Thoracic aorta (tissue), 2 donors: ENCODE measurements at places on chromosomes 4 and X.

- no peak for DNase-seq
Observed at GRCh38 chrX:143466130-143466529, 51.1 kb downstream of the SPANXN3 start.

GRCh38 chr4:97216046-97216445 is 927.2 kb downstream of the STPG2 start:
- DNase-seq = no peak

DNA sequence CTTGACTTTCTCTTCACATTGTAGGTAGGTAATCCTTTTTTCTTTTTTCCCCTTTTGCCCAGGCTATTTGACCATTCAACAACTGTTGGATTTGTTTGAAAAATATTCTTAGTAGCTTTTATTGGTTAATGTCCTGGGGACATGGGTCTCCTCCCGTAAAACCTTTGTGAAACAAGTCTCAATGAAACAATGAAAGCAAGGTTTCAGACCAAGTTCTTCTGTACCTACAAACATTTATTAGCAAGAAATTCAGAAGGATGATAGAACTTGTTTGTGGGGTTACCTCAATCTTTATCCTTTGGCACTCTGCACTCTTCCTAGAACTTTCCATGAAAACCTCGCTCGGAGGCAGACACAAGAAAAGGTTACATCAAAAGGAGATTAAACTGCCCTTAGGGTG is 190.7 kb upstream of the ANK2 start:
- DNase-seq = no peak

GRCh38 chrX:119008110-119008744 is 33.8 kb downstream of the LONRF3 start:
- no peak for DNase-seq
